ENCODE measurements at places on chromosomes 1 and 21.

DNA sequence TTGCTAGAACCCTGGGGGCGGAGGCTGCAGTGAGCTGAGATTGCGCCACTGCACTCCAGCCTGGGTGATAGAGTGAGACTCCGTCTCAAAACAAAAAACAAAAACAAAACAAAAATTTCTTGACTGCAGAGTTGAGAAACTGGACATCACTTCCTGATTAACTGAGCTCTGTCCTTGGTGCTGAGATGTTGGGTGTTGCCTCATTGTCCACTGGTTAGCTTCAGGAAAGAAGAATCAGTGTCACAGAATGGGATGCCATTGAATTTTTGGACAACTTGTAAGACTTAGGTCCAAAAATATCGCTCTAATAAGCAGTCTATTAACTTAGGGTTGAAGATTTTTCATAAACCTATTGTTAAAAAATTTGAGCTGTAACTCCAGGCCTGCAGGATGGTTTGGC, 23.8 kb upstream of the KCNA10 start:
- no peak for DNase-seq

GRCh38 chr1:192491804-192492554, 83.6 kb upstream of the RGS1 start:
- no peak for DNase-seq

- no peak for DNase-seq
These were observed 86.2 kb downstream of the TTC3 start for GRCh38 chr21:37159053-37159776.

GRCh38 chr1:18781031-18781430, 78.4 kb downstream of the TAS1R2 start:
- no peak for DNase-seq

DNA sequence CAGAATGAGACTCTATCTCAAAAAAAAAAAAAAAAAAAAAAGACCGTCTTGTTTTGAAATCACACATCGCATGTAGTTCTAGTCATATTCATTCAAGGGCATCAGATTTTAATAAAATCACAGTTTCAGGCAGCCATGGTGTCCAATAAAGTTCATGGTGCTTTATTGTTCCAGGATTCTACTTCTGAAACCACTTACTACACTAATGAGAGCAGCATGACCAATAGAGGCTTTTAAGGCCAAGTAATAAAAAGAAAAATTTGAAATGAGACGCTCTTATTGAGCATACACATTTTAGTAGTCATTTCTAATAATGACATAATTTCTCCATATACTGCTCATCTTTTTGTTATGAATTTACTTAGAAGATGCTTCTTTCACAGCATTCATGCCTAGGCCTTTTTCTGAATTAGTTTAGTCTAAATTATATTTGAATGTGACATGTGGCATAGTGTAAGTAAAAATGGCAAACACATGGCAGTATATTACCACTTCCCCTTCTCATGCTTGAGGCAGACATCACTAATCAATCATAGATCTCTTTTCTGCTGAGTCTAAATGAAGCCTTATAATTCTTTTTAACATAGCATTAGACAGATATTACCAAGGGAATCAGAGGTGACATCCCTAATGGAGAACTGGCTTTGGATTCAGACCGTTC, 18.5 kb downstream of the NTMT2 start:
- no peak for DNase-seq

GRCh38 chr1:99919220-99919619, 50.6 kb upstream of the SLC35A3 start:
- no peak for DNase-seq

DNA sequence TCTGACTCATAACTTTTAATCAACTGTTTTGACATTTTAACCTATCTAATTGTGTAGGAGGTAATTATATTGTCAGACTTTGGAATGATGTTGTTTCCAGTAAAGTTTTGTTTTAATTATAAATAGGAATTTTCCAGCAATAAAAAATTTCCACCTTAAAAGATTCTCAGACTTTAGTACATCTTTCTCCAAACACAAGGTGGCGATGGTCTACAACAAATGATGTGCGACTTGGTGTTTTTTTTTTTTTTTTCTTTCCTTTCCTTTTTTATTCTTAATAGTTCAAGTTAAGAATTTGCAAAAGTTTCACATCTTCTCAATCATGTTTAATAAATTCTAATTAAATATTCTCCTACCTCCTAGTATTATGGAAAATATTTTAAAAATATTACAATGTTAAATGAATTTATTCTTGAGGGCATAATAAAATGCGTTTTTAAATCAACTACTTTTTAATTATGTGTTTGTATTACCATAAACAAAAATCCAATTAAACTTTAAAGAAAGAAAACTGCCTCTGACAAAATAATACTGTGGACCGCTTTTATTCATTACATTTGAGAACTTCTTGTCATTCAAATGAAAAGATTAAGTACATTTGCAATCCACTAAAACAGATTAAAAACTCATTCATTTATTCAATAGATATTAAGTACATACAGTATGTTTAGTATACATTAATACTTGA, 4.4 kb upstream of the ADAMTS1 start:
- no peak for DNase-seq

DNA sequence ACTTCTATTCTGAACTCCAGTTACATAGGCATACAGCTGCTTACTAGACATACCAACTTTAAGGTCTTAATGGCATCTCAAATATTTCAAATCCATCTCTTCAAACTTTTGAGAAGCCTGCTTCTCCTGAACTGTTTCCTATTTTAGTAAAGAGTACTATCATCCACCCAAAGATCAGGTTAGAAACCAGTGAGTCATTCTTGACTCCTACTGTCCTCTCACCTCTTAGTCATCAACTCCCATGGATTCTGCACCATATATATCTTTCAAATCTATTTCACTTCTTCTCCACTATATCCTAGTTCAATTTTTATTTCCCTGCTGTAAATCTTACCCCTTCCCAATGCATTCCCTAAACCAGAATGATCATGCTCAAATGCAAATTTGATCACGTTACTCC, 18.1 kb upstream of the BEND5 start:
- no peak for DNase-seq

DNA sequence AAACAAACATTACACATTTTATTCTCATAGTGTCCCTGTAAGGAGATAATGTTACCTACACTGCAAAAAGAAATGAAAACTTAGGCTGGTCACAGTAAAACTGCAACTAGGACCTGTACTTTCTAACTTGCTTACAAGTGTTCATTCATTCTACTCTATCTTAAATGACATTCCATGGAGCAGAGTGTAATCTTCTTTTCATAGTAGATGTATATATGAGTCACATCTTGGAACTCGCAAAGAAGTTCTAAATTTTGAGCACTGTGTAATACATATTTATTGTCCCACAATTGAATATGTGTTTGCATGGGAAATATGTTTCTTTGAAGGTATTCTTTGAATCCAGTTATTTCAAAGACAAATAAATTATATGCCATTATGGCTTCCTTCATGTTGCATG, 1258.5 kb upstream of the ADGRL2 start:
- no peak for DNase-seq

DNA sequence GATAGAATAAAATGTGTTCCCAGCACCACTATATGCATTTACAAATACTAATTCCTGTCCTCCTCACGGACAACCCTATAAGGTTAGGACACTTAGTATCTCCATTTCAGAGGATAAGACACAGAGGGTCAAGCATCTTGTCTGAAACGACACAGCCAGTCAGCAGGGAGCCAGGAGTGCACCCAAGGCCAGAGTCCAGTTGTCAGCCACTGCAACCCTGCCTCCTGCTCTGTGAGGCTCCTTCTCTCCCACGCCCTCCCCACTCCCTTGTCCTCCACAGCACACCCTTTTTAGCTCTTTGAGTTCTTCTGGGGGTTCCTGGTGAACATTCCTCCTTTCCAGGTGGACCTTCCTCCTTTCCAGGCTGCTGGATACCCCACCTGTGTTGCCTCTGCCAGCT, 119.0 kb upstream of the TNR start:
- DNase-seq = no peak

DNA sequence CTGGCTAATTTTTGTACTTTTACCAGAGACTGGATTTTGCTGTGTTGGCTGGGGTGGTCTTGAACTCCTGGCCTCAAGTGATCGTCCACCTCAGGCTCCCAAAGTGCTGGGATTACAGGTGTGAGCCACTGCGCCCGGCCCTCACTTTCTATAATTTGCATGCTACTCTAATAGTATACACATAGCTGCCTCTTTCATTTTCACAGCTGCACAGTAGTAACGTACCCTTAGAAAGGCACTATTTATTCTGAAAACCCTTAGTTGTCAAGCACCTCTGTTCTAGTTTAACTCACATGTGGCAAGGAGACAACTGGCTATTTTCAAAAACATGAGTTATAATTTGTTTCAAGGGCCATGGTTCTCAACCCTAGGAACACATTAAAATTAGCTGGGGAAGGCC, 17.2 kb downstream of the TPM3 start:
- DNase-seq = no peak

DNA sequence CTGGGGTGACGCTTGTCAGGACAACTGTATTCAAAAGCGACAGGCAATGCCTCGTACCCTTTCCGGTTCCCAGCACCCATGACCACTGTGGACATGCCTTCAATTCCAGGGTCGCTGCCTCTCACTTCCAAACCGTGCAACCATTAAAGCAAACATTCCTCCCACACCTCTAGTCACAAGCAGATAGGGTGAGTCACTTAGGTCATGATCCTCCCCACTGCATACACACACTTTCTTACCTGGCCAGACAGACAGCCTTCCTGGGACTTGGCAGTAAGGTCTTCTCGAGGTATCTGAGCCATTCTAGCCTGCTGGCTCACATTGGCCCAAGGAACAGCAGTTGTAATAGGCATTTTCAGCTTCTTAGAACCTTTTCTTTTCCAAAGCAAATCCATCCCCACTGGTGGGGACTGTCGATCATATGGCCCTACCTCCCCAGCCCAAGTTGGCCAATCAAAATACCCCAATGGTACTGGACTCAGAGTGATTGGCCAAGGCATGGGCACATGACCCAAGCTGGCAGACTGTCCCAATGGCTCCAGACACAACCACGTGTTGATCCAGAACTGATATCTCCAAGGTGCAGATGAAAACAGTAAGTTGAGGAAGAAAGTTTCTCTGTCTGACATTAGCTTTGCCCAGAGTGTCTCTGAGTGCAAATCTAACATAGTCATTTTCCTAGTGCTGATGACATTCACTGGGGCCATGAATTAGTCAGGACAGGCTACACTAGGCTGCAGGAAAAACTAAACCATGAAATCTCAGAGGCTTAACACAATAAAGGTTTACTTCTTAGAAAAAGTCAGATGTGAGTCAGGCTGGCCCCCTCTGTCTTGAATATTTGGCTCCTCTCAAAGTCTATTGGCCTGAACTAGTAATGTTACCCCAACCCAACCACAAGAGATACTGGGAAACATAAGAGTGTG, 113.8 kb downstream of the RRAGC start:
- DNase-seq = no peak

GRCh38 chr1:6149597-6149996, 30.5 kb downstream of the CHD5 start:
- DNase-seq = no peak

DNA sequence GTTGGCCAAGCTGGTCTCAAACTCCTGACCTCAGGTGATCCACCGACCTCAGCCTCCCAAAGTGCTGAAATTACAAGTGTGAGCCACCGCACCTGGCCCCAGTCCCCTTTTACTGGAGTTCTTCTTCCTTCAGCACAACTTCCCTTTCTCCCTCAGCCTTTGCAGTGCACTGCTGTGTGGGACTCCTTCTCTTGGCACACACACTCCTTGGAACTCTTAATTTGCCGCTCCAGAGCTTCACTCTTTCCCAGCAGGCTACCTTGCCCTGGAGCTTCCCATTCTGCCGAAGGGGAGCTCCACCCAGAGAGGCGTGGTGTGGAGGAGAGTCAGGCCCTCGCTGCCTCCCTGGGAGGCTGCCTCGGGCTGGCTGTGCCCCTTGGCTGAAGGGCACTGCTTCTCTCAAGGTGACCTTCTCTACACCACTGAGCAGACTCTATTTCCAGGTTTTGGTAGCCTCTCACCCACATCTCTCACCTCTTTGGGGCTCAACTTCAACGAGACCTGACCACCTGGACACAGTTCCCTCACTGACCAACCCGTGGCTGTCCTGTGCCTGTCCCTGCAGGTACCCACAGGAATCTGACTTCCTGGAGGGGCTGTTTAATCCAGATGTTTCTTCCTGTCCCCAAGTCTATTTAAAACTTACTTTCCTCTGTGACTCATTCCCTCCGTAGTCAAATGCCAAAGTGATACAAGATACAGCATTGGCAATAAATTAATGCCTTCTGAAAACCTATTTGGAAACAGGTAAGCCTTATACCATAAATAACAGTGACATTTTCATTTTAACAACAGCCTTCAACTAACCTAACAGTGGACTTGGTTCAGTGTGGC, 227.3 kb upstream of the KIAA0040 start:
- no peak for DNase-seq

DNA sequence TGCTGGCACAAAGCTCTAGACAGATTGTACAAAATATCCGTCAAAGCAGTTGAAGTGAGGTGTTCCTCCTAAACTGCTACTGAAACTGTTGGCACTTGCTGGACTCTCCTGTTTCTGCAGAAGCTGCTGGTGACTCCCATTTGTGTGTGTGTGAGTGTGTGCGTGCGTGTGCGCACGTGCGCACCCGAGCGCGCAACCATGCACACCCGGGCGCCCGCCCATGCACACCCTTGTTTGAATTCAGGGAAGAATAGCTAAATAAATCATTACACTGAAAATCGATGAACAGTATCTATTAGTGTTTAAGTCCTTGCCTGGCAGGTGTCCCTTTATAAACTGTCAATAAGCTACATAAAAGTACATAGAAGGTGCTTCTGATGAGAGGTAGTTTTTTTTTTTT, 156.4 kb upstream of the B3GALT2 start:
- DNase-seq = no peak

DNA sequence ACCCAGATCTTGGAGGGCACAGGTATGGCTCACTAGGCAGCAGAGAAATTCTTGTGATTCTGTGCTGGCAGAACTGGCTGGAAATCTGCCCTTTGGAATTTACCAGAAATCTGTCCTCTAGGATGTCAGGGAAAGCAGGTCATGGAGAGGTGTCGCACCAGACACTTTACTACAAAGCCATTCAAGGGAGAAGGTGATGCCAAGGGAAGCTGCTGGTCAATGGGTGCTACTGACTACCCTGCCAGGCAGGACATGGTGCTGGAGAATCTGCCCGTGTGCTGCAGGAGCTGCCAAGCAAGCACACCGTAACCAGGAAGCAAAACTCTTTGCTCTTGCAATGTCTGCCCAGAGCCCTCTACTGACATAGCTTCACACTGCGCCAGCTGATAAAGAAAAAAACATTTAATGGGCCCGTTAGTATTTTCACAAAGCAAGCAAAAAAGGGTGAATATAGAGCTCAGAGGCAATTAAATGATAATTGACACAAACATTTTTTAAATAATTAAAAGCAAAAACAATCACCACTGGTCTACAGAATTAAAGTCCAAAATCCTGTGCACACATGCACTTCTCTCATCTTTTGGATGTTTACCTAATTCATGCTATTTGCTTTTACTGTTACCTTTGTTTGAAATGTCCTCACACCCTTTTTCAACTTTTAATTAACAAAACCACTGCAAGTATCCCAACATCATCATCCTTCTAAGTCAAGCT, 7.2 kb upstream of the FBXO28 start:
- DNase-seq = no peak

- no peak for DNase-seq
These were observed 147.5 kb upstream of the EDN2 start for GRCh38 chr1:41631971-41632370.

All from activated T-cell treated with anti-CD3 and anti-CD28 coated beads for 4 hours (primary cell).